ENCODE measurements at places on chromosomes 12 and 14.
A peak's percentile ranks its signal among the peaks of the same experiment; 100 is the strongest.

DNA sequence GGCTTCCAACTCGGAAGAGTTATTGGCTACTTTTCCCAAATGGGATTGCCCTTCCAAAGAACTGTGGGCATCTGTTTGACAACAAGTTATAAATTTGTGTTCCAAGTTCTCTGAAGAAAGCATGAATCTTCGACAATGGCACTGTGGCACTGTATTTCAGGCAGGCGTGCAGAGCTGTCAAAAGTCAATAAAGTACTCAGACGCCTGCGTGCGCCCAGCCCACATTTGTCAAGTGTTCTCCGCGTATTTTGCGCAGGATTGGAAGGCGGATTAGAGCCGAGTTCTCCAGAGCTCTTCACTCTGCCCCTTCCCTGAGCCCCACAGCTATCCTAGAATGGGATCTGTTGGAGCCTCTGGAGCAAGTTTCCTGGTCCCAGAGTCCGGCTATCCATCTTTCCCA, 103.2 kb downstream of the SLC25A47 start:
- no peak for DNase-seq

GRCh38 chr12:88867510-88867909, 287.2 kb upstream of the KITLG start:
- no peak for DNase-seq

GRCh38 chr12:46371718-46372543, 642 bp downstream of the SLC38A2 start:
- DNase-seq, result peak; percentile 68

GRCh38 chr12:116429826-116430360, 129.3 kb upstream of the MAP1LC3B2 start:
- DNase-seq, result no peak

DNA sequence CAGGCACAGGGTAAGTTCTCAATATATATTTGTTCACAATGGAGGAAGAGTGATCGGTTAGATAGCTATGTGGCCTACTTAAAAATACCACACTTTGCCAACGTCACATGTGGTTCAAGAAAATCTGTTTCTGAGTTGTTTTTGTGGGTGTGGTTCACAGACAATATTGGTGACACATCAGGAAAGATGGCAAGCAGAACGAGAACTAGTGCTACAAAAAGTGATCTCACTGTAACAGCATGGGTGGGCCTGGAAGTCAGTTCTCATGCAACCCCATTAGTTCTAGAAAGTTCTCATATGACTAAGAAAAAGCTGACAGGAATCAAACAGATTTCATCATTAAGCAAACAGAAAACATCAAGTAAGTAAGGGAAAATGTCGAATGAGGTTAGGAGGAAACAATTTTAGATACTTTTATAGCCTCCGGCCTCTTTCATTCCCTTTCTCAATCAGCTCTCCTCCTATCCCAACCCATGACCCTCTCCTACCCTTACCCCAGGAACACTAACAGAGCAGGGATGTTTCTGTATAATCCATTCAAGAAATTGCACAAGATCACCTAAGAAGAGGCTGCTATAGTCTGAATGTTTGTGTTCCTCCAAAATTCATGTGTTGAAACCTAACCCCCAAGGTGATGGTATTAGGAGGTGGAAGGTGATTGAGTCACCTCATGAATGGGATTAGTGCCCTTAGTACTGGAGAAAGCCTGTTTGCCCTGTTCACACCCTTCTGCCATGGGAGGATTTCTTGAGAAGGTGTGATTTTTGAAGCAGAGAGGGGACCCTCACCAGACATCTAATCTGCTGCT, 15.5 kb upstream of the NTN4 start:
- DNase-seq, result no peak

GRCh38 chr12:91877456-91878235, 268.0 kb downstream of the BTG1 start:
- no peak for DNase-seq

DNA sequence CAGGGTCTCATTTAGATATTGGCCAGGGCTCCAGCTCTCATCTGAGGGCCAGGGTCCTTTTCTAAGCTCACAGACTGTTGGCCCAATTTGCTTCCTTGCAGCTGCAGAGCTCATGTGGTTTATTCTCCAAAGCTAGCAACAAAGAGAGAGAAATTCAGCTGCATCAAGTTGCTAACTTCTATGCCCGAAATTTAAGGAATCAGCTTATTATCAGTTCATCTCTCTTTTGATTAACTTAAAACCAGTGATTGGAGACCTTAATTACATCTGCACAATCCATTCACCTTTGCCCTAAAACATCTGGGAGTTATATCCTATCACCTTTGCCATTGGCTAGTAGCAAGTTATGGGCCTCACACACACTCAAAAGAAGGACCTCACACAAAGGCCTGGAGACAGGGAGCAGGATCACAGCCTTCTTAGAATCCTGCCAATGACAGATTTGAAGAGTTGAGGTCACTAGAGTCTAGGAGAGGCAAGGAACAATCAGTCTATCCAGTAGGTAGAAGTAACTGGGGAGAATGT, 258.8 kb upstream of the GARIN6 start:
- no peak for DNase-seq

- DNase-seq, result no peak
These were observed 313.9 kb downstream of the PCNX1 start for GRCh38 chr14:71221119-71221518.

GRCh38 chr14:49954171-49954631, 61.3 kb downstream of the ARF6 start:
- no peak for DNase-seq

- peak; percentile 3 for DNase-seq
These were observed 95.8 kb downstream of the C12orf42 start for GRCh38 chr12:103399986-103400385.
